Right ventricle myocardium superior (tissue), 1 donor: ENCODE measurements at places on chromosomes 4 and X.

GRCh38 chrX:80807992-80808735 lies 1.5 kb downstream of the BRWD3 start:
- peak; percentile 85 for DNase-seq

GRCh38 chr4:48462363-48462762 lies 20.8 kb upstream of the SLC10A4 start:
- DNase-seq: no peak

GRCh38 chr4:145732895-145733880 lies 53.2 kb downstream of the C4orf51 start:
- DNase-seq: peak; percentile 97

DNA sequence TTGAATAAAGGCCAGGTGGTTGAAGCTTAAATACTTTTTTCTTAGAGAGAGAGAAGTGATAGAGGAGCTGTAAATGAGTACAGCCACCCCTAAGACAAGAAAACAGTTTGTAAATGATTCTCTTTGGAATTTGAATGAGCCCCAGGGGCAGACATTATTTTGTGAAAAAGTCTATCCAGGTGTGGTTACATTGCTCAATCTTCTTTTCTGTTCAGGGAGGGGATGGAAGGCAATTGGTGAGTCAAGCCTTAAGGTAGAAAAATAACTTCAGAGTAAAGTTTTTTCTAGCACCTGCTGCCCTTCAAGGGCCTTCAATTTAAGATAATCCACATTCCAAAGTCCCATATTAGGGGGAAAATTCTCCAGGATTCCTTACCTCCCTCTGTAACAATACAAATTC lies 646.7 kb downstream of the PDHA2 start:
- no peak for DNase-seq

DNA sequence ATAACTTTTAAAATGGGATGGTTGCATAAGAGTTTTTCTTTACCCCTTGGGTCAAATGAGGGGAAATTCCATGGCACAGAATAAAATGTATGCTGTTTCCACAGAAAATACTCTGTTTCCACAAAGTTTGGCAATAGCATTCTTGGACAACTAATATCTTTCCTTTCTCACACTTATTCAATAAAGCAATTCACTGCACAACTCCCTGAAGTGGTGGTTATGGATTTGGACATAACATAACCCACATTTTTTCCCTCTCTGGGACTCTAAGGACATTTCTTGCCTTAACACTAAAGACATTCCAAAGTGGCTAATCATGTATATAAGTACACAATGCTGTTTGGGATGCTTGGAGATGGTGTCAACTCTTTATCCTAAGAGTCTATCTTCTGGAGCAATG lies 51.7 kb upstream of the GPM6B start:
- no peak for DNase-seq

GRCh38 chr4:54999003-54999402 lies 126.4 kb downstream of the KDR start:
- no peak for DNase-seq

GRCh38 chrX:106874075-106874474 lies 29.1 kb downstream of the RIPPLY1 start:
- DNase-seq: no peak

DNA sequence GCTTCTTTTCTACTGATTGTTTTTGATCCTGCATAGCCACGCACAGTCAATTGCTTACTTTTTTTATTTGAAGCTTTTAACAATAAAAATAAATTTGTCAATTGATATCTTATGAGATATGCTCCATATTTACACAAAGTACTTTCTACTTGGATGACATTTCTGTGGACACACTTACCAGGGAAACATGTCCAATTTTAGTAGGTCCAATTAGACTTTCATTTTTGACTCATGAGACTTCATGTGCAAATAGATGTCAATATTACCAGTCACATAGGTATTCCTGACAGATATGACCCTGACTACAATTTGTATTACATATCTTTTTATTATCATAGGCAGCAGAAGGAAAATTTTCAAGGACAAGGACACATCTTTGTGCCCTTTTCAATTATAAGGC lies 219.9 kb upstream of the ANKRD50 start:
- DNase-seq: no peak

GRCh38 chrX:108257556-108257955 lies 166.0 kb downstream of the ATG4A start:
- DNase-seq: no peak

DNA sequence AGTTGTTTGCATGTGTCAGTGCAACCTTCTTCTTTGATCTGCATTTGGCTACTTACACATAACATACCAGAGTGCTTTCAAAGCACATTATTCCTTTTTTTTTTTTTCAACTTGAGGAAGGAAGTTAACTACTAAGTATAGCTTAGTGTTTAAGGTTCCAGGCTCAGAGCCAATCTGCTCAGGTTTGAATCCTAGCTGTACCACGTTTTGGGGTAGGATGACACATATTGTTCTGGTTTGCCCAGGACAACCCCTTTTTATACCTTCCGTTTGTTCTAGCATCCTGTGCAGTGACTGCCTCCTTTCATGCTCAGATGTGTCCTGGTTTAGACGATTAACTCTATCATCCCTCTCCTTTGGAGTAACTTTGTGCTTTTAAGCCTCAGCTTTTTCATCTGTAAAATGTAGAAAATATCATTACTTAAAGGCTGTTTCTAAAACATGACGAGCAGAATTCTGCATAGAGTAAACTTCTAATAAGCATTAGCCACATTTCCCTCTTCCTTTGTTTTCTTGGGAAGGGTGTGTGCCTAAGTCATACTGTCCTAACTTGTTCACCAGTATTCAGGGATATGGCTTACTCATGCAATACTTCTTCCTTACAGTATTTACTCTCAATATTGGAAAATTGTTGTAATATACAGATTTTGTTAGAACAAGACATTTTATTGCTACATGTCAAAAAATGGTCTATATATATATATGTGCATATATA lies 281.3 kb downstream of the C4orf33 start:
- no peak for DNase-seq

GRCh38 chr4:962231-963208 lies 10.8 kb downstream of the DGKQ start:
- DNase-seq: peak; percentile 43

GRCh38 chr4:10458177-10458576 lies 951 bp upstream of the ZNF518B start:
- DNase-seq: no peak

GRCh38 chr4:156888762-156889161 lies 82.8 kb downstream of the PDGFC start:
- DNase-seq: no peak

- no peak for DNase-seq
Observed at GRCh38 chr4:86100539-86101215, 259.2 kb downstream of the MAPK10 start.

GRCh38 chrX:30657196-30658161 lies 4.3 kb downstream of the GK start:
- no peak for DNase-seq

DNA sequence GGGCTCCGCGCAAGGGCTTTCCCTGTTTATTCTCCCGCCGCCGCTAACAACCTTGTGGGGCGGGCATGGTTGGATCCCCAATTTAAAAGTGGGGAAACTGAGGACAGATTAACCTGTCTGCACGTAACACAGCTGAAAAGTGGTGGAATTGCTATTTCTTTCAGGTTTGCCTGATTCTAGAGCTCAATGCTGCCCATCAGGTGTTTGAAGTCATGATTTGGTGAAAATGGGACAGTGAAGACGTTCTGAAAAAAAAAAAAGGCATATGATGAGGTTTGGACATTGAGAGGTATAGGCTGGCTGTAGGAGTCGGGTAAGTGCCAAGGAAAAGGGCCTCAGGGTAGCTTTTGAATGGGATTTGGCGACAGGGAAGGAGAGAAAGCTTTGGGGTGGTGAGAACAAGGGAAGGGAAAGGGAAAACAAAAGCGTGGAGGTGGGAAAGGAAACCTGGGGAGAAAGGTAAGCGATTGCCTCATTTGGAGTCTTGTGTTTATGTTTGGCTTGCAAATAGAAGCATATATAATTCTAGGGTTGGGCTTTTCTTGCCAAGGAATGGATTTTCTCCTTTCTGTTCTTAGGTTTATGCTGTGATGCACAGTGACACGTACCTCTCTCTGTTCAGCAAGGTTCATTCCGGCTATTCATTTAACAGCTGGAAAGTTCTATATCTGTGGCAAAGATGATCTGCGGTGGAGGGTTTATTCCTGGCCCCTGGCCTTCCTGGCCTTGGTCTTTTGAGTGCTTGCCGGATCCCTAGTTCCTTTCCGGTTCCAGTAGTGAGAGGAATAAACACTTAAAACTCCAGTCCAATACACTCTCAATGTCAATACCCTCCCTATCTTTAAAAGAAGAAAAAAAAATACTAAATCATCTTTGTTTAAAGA lies 2.4 kb upstream of the STIM2 start:
- DNase-seq: no peak

DNA sequence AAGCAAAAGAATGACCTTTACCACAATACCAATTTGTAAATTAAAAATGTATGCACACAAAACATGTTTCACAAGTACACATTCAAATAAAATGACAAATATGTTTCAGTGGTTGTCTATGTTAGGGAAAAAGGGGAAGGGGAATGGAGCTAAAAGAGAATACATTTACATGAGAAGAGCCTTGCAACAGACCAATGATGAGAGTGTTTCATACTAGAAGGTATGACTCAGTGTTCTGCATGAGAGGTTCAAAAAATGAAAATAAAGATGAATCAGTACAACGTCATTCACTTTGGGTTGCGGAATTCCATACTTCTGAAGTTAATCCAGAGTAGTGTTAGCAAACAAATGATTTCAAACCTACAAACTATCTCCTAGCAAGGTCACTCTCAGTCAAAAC lies 51.7 kb downstream of the RPGR start:
- no peak for DNase-seq

- DNase-seq: no peak
Observed at GRCh38 chr4:127598656-127599055, 34.1 kb upstream of the INTU start.

DNA sequence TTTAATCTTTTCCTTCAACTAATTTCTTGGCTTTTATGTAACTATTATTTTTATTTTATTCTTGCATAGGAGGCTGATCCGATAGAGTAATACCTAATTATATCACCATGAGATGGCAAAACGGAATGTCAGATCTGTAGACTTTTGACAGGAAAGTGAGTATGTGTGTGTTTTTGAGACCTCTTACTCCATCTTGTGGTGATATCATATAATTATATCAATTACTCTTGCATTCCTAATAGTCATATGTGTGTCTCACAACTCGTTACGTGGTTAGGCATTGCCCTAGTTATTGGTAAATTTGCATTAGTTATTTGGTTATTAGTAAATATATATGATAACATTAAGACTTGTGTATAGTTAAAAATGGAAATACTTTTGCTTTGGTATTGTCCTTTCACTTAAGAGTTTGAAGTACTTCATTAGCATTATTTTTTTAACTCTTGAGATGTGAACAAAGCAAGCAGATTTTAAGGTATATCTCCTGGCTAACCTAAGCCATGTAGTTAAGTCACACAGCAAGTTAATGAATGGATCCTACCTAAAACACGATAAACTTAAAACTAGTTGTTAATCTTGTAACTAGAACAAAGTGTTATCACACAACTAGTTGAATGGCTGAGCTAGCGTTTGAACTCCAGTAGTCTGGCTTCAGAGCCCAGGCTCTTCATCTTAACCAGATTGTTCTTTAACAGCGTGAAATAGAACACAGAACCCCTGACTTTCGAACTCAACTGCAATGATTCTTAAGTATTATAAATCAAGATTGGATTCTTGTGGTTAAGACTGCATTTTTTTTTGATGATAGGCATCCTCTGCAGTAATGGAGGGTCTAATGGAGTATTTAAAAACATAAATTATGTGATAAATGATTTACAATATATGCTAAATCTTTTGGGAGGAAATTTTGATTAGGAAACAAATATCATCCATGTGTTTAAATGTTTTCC lies 67.1 kb downstream of the PGRMC2 start:
- DNase-seq: no peak

DNA sequence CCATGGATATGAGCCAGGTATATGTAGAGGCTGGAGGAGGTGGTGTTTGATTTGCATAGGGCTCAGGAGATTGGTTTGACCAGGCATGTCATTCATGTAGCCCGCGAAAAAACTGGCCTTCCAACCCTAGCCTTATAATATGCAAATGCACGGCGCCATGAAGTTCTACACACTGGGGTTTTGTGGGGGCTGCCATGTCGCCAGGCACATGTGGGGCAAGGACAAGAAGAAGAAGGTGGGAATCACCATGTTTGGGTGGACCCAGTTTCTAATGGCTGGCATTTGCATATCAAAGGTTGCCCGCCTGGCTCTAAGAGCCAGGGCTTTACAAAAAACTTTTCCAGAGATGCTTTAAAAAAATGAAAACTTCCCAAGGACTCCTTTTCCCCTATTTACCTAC lies 1251.0 kb downstream of the PCDH18 start:
- DNase-seq: no peak
